ENCODE measurements at places on chromosomes 5 and 9.
A peak's percentile ranks its signal among the peaks of the same experiment; 100 is the strongest.

GRCh38 chr5:121378559-121379359 lies 472.9 kb upstream of the FTMT start:
- no peak for DNase-seq

DNA sequence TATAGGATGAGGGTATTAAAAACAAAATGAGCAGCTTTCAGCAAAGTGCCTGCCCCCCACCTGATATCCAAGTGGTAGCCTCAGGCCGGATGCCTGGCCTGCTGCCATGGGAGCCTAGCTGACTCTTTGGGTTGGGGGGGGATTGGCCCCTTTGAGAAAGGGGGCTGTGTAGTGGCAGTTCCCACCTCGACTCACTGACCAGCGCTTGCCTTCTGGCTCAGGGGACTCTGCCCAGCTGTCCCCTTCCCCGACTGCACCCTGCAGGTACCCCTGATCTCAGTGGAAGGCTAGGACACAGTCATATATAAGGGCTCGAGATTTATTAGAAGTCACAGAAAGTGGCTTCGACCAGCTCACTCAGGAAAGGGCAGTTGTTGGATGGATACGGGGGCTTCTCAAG lies 1.5 kb upstream of the NEUROG1 start:
- DNase-seq: no peak

GRCh38 chr5:6736106-6736505 lies 22.9 kb downstream of the TENT4A start:
- no peak for DNase-seq

DNA sequence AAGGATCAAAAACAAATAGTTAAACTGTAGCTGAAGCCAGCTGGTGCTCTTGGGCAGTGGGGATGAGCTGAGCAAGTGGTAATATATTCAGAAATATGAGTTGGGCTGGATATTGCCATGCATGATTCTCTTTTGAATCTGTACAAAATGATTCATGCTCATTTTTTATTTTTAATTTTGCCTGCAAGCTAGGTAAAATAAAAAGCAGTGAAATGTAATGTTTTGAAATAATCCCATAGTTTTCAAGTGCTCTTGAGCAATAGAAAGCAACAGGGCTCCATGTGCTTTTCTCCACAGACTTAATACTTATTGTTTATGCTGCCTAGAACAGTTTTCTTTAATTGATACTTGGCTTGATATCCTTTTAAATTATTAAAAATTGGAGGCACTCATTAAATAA lies 489.3 kb downstream of the TLE4 start:
- DNase-seq: no peak

DNA sequence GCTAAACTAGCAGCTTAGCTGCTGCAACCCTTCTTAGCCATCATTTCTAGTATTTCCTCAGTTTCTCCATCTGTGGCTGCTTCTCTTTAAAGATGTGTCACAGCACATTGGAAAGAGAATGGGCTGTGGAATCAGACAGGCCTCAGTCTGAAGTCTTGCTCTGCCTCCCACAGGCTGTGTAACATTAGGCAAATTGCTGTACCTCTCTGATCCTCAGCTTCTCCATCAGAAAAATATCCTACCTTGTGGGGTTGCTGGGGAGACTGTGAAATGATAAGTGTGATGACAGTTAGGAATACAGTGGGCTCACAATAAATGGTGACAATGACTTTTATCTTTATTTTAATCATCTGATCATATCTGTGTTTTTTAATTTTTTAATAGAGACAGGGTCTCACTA lies 17.5 kb upstream of the TRIM14 start:
- no peak for DNase-seq

DNA sequence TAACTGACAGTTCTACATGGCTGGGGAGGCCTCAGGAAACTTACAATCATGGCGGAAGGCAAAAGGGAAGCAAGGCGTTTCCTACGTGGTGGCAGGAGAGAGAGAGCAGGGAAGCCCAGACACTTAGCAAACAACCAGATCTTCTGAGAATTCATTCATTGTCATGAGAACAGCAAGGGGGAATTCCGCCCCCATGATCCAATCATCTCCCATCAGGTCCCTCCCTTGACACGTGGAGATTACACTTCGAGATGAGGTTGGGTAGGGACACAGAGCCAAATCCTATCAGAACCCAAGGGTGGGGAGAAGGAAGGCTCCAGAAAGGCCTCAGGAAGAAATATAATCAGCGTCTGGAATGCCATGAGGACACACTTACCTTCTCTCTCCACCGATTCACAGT lies 34.3 kb downstream of the KIF4B start:
- no peak for DNase-seq

- no peak for DNase-seq
Observed at GRCh38 chr9:124001458-124001799, 10.1 kb upstream of the LHX2 start.

DNA sequence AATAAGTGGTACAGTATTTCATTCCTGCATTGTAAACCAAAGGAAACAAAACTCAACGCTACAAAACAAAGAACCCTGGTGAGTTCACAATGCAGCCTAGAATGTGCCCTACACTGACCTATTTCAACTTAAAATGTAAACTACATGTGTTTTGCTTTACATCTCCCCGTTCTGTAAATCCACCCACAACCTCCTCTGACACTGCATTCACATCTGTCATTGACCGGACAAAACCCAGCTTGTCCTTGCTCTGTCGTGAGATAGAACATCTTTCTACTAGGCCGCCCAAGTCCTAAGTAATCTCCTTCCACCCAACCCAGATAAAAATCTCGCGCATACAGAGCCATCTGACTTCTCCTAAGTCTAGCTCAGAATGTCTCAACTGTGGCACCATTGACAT lies 6.1 kb upstream of the VLDLR start:
- no peak for DNase-seq

DNA sequence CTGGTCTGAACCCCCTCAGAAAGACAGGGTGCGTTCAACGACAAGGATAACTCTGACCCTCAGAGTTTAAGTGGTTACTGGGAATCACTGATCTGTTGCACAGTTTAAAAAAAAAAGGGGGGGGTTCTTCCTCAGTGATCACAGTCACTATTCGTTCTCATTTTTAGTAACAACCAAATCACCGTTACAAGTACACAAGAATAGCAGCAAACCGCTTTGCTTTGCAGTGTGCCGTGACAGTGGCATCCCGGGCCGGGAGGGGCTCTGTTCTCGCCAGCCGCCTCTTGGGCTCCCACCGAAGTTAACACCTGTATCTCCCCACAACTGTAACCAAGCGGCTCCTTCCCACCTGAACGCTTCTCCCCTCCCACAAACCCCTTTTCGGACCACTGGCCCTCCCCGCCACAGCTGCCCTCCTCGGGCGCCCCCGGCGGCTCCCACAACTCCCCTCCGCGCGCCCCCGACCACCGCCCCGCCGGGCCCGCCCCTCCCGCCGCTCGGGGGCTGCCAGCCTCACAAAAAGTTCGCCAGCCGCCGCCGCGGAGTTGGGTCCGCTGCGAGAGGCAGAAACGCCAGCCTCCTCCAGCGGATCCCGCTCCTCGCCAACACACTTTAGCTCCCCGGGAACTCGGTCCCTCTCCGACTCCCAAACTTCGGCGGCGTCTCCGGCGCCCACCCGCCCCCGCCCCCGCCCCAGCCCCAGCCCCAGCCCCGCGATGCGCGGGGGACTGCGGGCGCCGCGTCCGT lies 1.2 kb downstream of the SSBP2 start:
- peak; percentile 33 for DNase-seq

- no peak for DNase-seq
Observed at GRCh38 chr9:76618762-76619161, 145.5 kb upstream of the PCA3 start.

GRCh38 chr5:115413651-115414050 lies 117.2 kb upstream of the CCDC112 start:
- DNase-seq: no peak

DNA sequence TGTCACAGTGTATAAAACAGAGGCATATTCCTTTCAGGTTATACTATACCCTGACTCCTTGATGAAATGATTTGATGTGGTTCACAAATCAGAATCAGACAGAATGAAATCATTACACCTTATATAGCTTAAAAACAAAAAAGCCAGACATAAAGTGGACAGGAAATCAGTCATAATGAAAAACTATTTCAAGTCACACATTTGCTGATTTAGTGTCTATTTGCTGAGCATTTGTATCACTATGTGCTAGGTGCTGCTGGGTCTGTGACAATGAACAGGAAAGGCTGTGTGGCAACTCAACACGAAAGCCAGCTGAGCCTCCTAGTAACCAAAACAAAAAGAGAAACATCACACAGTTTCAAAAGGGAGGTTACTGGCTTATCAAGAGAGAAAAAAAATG lies 194.0 kb downstream of the EFNA5 start:
- DNase-seq: no peak

DNA sequence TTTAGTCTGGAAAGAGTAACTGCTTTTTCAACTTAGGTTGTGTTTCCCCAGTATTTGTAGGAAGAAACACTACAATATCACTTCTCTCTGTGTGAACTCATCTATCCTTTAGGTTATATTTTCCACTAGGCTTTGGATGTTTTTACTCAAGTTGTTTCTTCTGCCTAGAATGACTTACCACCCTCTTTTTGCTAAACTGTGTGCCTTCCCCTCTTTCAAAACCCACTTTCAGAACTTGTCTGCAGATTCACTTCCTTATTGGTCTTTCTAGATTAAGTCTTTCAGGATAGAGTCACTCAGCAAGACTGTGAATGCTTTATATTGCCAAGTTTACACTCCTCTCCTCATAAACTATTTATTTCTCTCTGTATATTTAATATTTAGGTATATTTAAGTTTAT lies 14.2 kb upstream of the CAST start:
- DNase-seq: no peak

- no peak for DNase-seq
Observed at GRCh38 chr5:16372493-16372892, 93.1 kb downstream of the ZNF622 start.

DNA sequence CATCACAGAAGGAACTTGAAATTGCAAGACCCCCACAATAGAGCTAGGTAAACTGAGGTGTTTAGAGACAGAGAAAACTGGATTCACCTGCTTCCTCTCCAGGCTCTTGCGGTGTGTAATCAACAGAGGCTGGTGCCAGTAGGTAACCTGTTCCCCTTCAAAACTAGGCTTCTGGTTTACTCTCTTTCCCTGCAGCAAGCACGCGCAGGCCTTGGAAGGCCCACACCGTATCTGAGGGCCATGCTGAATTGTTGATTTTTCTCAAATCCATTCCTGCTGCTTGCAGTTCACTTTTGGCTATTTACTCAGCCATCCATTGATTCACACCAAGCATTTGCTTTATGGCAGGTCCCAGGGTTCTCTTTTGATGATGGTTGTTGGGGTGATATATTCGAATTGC lies 667 bp upstream of the FRRS1L start:
- no peak for DNase-seq

DNA sequence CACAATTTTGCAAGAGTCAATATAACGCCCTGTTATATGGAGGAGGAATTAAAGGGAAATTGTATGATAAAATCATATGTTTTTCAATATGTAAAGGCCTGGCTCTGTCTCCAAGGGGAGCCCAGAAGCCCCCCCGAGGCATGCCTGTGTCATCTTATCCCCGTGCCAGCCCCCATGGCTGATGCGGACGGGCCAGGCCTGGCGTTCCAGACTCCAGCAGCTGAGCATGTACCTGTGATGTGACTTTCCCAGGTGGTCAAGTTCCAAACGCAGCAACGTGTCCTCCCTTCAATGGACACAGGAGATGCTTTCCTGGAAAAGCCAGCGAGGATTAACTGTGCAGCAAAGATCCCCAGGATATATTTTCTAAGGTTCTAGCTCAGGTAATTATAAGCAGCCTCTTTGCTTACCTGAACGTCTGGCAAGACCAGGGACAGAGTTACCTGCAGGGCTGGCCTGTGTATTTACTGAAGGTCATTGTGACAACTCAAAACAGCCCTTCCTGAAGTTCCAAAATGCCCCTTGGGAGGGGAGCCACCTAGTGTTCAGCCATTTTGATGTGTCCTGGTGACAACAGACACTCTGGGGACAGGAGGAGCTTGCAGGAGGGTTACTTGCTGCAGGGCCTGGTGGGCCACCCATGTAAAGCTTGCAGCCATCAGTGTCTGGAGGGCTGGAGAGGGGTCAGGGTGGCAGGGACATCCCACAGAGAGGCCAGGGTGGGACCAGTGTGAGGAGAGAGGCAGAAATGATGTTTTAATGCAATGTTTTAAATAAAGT lies 53.3 kb upstream of the RNU6ATAC start:
- no peak for DNase-seq

Measured in activated gamma-delta T cell (primary cell).